ENCODE measurements at places on chromosomes 5 and 9.

DNA sequence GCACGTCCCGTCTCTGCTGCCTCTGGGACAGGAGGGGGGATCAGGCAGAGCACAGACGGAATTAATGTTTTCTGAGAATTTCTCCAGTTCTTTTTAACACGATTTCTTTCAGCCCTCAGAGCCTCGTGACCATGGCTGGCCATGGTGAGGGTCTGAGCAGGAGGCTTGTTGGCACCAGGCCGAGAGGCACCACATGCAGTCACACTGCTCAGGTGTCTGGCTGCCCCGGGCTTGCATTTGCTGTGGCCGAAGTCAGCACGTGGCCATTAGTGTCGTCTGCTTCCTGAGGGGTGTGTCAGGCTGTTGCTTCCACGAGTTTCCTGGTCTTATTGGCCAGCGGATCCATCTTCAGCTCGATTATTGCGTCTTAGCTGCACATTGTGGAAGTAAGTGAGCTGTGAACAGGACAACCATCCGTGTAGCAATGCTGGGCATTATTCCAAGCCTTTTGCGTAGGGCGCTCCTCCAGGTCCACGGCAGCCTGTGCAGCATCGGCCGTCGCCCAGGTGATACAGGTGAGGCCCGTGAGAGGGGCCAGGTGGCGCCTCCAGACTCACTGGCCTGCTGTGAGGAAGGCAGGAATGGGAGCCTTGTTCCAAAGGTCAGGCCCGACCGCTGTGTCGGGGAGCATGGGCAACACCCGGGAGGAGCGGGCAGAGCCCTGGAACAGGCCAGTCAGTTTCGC lies 114.2 kb upstream of the CACNA1B start:
- DNase-seq = no peak

DNA sequence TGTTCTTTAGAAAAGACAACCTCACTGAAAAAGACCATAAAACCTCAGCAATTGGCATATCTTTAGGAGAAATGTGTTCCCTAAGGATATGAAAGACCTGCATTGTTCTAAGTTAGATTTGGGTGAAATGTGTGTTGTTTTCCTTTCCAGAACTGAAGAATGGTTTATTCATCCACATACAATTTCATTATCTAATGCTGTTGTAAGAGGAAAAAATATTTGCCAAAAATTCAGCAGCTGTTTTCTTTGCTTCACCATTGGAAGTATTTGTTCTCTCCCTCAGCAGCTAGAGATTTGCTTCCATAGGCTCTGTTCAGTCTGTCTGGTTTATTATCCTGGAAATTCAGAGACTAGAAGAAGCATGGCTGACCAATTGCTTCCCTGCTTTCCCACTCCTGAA lies 150.9 kb downstream of the ISOC1 start:
- DNase-seq = no peak

- no peak for DNase-seq
These were observed 143.4 kb downstream of the FBXL17 start for GRCh38 chr5:108238461-108238860.

- no peak for DNase-seq
These were observed 188.8 kb upstream of the ACTBL2 start for GRCh38 chr5:57671371-57671770.

- no peak for DNase-seq
These were observed 56.5 kb downstream of the SIL1 start for GRCh38 chr5:139141446-139142204.

GRCh38 chr5:131786900-131787692 lies 9.7 kb downstream of the FNIP1 start:
- no peak for DNase-seq

DNA sequence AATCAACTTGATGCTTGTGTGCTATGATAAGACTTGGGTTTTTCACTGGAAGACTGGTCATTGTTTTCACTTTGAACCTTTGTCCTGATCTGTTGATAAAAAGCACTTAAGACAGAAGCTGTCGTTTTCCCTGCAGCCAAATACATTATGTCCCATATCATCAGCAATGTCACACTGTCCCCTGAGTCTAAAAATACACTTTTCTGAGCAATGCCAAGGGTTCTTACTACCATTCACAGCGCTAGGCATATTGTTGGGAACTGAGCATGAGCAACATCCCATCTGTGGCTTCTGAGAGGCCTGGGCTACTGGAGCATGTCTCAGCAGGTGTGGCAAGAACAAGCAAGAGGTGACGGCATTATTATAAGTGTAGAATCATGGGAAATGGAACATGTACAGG lies 81.8 kb downstream of the SEMA6A start:
- no peak for DNase-seq

DNA sequence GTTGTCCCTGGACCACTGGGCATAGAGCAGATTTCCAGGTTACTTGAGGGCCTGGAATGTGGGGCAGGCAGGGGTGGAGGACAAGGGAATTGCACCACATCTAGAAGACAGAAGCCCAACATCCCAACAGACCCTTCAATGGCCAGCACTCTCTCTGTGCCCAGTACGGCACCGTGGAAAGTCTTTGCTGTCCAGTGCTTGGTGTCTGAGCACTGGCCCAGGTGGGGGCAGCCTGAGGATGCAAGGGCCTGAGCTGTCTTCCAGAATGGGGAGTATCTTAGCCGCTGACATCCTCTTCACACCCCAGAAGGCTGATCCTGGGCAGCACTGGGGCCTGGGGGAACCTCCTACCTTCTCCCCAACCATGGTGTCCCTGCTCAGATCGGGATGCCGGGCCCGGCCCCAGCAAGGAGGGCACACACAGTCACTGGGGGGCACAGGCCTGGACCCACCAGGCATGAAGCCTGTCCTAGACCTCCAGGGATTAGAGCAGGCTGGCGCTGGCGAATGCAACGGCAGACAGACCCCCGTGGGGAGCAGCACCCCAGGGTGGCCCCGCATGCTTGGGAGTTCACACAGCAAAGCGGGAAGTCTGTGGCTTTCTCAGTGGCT lies 40.6 kb upstream of the OLFM1 start:
- DNase-seq = peak; percentile 55

DNA sequence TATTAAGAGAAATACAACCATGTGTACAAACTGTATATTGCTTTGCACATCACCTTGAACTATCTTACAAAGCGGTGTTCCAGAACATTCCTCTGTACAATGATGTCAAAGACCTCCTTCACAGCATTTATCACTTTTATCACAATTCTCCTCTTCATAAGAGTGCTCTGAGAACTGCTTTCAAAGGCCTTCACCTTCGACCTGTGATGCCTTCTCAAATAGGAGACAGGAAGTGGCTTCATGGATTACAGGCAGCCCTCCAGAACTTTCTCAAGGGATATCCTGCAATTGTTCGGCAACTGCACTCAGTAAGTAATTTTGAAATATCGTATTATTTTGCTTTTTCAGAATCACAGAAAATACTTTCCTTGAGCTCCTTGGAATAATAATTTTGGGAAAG lies 68.0 kb upstream of the IL7R start:
- no peak for DNase-seq
